CD8-positive, alpha-beta memory T cell (primary cell): ENCODE measurements at places on chromosomes 12 and 14. TPM values are rescaled to one million over a fixed set of nuclear protein-coding genes. Genes with fewer than 3 reads are reported as not detected.

DNA sequence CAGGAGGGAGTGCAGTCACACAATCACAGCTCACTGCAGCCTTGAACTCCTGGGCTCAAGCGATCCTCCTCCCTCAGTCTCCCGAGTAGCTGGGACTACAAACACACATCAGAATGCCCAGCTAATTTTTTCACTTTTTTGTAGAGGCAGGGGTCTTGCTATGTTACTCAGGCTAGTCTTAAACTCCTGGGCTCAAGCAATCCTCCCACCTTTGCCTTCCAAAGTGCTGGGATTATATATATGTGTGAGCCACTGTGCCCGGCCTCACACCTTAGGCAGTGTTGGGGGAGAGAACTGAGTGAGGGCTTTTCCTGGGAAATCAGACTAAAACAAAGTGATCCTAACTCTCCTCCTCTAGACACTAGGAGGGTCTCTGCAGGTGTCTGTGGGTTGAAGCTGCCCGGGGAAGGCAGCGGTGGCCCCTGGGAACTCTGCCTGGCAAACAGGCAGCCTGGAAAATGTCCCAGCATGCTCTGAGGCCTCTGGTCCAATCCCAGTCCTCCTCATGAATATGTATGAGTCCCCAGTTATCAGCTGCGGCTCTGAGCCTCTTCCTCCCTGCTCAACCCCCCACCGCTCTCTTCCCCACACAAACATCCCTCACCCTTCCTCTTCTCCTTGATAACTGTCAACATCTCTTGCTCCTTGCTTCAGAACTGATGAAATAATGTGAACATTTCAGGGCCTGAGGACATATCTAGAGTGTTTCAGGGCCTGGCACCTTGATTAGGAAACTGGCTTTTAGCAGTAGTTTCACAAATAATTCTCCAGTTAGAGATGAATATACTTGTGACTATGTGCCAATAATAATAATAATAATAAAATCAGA, 7.9 kb upstream of the NAA25 start:
- no peak for DNase-seq

DNA sequence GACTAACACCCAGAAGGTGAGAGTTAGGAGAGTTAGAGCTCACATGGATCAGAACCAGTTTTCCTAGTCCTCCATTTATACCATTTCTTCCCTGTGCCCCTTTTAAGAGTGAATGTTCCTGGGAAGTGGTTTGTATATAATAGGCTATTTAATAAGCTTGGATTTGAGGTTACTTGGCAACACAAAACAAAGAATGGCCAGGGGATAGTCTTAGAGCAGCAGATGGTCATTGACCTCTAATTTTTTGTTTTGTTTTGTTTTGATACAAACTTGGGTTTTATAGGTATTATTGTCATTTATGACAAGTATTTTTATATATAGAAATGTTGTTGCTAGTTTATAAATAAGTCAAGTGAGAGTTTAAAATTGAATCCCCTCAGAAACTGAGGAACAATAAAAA, 35.8 kb downstream of the VEZT start:
- no peak for DNase-seq

GRCh38 chr14:58963873-58964597, 224.4 kb upstream of the DAAM1 start:
- no peak for DNase-seq

GRCh38 chr12:90484094-90484493, 470.9 kb downstream of the CCER1 start:
- no peak for DNase-seq

GRCh38 chr12:129467726-129468125, 436.1 kb downstream of the TMEM132D start:
- DNase-seq = no peak

- DNase-seq = no peak
Measured at GRCh38 chr14:100386121-100386520, 63.0 kb downstream of the SLC25A47 start.

DNA sequence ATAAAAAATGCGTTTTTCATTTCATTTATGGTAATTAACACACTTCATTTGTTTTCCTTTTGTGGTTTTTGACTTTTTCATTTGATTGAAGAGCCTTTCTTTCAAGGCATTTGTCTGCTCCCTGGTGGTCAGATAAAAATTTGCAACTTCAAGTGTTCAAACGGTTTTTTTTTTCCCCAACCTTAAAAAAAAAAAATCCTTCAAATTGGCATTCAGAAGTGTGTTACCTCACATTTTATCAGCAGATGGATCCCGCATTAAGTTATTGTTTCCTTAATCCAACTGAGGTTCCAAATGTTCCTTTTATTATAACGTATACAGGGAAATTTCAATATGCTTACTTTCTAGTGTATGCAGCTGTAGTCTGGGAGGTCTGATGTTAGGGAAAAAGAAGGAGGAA, 47.2 kb downstream of the MYF5 start:
- DNase-seq = no peak

- no peak for DNase-seq
Measured at GRCh38 chr14:68401317-68401716, 391.6 kb downstream of the ZFP36L1 start.

DNA sequence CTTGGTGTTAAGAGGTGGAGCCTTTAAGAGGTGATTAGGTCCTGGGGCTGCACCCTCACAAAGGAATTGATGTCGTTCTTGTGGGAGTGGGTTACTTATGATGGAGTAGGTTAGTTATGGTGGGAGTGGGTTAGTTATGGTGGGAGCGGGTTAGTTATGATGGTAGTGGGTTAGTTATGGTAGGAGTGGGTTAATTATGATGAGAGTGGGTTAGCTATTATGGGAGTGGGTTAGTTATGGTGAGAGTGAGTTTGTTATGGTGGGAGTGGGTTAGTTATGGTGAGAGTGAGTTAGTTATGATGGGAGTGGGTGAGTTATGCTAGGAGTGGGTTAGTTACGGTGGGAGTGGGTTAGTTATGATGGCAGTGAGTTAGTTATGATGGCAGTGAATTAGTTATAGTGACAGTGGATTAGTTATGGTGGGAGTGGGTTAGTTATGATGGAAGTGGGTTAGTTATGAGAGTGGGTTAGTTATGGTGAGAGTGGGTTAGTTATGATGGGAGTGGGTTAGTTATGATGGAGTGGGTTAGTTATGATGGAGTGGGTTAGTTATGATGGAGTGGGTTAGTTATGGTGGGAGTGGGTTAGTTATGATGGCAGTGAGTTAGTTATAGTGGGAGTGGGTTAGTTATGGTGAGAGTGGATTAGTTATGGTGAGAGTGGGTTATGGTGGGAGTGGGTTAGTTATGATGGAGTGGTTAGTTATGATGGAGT, 22.6 kb upstream of the SFSWAP start:
- no peak for DNase-seq

- DNase-seq = no peak
Measured at GRCh38 chr12:48069241-48069640, 36.6 kb downstream of the SENP1 start.

DNA sequence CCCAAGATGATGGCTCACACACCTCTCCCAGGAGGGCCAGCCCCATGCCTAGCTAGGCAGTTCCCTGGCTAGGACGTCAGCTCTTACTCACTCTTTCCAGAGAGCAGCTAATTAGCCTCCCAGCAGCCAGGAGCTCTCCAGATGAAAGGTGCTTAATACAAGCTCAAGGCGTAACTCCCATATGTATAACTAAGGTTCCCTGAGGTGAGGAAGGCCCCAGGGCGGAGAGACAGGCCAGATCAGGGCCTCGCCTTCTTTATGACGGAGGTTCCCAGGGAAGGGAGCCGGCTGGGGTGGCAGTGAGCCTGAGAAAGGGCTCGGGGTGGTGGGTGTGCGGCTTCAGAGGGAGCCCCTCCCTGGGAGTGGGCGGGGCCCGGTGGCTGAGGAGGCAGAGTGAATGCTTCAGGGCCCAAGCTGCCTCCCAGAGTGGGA, 26.4 kb upstream of the ZFP36L1 start:
- DNase-seq = no peak

DNA sequence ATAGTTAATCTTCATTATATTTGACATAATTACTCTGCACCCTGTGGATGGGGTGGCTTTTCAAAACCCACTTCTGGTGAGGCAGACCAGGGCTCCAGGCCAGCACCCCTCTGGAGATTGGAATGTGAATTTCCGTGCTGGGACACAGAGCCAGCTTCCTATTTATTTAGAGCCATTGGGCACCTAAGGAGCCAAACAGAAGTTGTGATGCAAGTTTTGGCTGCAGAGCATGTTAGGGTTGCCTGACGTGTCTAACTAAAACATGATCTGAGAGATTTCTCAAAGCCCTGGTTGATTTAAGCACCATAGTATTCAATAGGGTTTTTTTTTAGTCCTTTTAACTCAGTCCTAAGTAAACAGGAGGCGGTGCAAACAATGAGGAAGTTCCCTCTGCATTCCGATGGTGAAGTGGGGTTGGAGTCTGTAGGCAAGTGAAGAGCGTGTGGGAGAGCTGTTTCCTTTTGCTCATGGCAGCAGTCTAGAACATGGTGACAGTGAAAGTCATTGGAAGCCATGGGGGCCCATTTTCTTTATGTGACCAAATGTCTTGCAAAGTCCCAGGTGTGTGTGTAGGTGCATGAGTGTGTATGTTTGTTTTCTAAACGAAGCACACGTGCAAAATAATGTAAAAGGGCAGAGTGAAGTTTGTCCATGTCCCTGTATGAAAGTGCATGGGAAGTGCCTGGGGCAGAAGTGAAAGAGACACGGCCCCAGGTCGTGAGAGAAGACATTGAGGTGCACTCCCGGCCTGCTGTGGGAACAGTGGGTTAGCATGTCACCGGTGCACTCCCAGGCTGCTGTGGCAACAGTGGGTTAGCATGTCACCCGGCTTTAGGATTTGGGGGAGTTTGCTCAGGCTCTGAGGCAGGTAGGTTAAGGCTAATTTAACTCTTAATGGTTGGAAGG, 117.7 kb downstream of the PRKCH start:
- peak; percentile 25 for DNase-seq

DNA sequence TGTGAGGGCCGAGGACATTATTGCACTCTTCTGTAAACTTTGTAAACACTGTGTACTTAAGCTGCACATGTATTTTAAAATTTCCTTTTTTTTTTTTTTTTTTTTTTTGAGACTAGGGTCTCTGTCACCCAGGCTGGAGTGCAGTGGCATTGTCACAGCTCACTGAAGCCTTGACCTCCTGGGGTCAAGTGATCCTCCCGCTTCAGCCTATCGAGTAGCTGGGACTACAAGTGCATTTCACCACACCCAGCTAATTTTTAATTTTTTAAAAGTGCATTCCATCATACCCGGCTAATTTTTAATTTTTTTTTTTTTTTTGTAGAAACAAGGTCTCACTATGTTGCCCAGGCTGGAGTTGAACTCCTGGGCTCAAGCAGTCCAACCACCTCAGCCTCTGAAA, 42.4 kb downstream of the RASSF8 start:
- no peak for DNase-seq

DNA sequence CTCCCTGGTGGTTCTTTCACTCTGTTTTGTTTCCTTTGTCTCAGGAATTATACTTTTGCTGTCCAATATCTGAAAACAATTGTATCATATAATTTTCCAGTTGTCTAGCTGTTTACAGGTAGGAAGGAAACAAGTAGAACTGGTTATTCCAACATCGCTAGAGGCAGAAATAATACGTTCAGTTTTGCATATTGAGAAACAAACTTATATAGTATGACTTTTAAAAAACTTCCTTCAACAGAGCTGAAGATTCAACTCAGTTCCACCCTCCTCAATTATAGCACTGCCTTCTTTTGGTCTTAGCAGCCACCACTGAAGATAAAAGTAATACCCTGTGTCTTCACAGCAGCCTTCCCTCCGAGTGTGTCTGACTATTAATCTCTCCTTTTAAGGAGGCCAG, 214.3 kb downstream of the EFCAB11 start:
- no peak for DNase-seq

- DNase-seq = no peak
Measured at GRCh38 chr12:121883315-121883660, 5.3 kb upstream of the PSMD9 start.

GRCh38 chr12:105409801-105410471, 79.4 kb downstream of the C12orf75 start:
- DNase-seq = no peak

- no peak for DNase-seq
Measured at GRCh38 chr14:92591346-92591745, 77.8 kb downstream of the RIN3 start.

GRCh38 chr12:109820816-109821381, 12.3 kb downstream of the TRPV4 start:
- DNase-seq = no peak

- no peak for DNase-seq
Measured at GRCh38 chr14:31172084-31172483, 35.5 kb downstream of the HECTD1 start.

GRCh38 chr14:57831981-57832380, 33.9 kb downstream of the SLC35F4 start:
- no peak for DNase-seq

GRCh38 chr12:114476159-114476558, 70.2 kb upstream of the TBX5 start:
- no peak for DNase-seq

DNA sequence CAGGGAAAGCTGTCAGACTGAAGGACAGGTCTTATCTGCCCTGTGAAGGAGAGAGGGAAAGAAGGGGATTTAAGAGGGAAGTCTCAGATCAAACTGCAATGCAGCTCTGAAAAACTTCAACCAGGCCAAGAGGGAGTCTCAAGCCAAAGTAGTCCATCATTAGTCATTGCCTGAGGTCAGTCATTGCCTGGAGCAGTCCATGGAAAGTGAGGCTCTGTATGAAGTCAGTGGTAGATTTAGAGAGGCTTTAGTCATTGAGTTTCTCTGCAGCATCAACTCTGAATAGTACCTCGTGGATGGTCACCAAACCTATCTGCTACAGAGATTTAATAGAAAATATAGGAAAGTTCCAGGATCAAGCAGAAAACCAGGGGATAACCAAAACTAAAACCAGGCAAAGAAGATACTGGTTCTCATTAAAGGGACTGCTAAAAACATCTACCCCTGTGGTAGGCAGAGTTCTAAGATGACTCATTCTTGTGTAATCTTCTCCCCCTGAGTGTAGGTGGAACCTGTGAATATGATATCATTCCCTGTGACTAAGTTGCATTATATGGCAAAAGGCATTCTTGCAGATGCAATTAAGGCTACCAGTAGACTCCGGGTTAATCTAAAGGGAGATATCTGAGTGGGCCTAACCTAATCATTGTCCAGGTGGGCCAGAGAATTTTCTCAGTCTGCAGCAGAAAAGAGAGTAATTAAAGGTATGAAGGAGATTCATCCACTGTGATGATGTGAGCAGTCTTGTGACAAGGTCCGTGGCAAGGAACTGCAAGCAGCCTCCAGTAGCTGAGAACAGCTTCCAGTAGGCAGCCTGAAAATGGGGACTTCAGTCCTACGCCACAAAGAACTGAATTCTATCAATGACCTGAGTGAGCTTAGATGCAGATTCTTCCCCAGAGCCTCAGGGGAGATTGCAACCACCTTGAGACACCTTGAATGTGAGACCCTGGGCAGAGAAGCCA, 123.1 kb downstream of the GALC start:
- no peak for DNase-seq

EPYC gene
- not detected for polyA plus RNA-seq

ERBB3 gene
- 0.63 TPM for polyA plus RNA-seq

OTOGL gene
- not detected for polyA plus RNA-seq

ASIC1 gene
- 0.07 TPM for polyA plus RNA-seq

NTS gene
- polyA plus RNA-seq = not detected

VRTN gene
- not detected for polyA plus RNA-seq

SLCO1B1 gene
- not detected for polyA plus RNA-seq

OR6J1 gene
- not detected for polyA plus RNA-seq

AVPR1A gene
- polyA plus RNA-seq = not detected

MYG1 gene
- polyA plus RNA-seq = 67.9 TPM
